Renal pelvis (tissue), 12 donors: ENCODE measurements at places on chromosomes 1 and 21. TPM values are rescaled to one million over a fixed set of nuclear protein-coding genes. Genes with fewer than 3 reads are reported as not detected.

DNA sequence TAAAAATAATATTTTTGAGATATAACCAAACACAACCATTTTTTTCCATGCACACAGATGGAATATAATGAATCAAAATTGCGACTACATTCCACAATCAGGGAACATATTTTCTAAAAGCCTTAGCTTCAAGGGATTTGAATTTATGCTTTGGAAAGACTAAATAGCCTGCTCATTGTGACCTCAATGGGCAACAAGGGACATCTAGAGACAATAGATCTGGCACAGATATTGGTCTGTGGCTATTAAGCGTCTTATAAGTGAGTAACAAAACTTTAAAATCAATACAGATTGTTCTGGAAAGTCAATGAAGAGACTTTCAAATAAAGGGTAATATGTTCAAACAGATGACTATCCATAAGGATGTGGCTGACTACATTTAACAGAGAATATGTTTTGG lies 660.6 kb upstream of the ADGRL4 start:
- no peak for DNase-seq

Gene C1orf115
- polyA plus RNA-seq, result 29.9 TPM

Gene PRDM16
- polyA plus RNA-seq, result 9.6 TPM

DNA sequence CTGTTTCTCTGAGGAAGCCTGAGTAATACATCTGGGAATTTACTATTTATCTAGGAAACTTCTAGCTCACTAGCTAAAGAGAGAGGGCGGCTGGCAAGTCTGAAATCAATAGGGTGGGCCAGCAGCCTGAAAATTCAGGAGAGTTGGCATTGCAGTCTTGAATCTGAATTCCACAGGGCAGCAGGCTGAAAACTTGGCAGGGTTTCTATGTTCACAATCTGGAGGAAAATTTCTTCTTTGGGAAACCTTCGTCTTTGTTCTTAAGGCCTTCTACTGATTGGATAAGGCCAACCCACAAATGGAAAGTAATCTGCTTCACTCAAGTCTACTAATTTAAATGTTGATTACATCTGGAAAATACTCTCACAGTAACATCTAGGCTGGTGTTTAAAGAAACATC lies 101.0 kb upstream of the COG2 start:
- DNase-seq, result no peak

Gene BMP8A
- 0.86 TPM for polyA plus RNA-seq

DNA sequence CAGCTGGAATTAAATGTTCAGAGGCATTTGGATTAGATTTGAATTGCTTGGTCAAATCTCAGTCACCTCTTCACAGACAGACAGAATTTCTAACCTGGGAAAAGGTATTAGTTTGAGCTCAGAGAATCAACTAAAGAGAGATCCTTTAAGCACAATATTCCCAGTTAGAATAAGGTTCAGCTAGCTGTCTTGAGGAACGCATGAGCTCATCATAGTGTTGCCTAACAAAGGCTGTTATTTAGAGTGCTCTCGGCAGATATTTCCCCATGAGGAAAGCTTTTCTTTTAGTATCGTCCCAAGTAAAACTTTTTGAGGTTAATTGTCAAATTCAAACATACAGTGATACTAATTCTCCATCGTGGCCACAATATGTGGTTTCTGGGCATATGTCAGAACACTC lies 269.9 kb downstream of the HLX start:
- DNase-seq, result no peak

Gene CATSPERE
- 1.5 TPM for polyA plus RNA-seq

Gene GATAD2B
- polyA plus RNA-seq, result 38.5 TPM

Gene LRRC7
- 9.9 TPM for polyA plus RNA-seq

DNA sequence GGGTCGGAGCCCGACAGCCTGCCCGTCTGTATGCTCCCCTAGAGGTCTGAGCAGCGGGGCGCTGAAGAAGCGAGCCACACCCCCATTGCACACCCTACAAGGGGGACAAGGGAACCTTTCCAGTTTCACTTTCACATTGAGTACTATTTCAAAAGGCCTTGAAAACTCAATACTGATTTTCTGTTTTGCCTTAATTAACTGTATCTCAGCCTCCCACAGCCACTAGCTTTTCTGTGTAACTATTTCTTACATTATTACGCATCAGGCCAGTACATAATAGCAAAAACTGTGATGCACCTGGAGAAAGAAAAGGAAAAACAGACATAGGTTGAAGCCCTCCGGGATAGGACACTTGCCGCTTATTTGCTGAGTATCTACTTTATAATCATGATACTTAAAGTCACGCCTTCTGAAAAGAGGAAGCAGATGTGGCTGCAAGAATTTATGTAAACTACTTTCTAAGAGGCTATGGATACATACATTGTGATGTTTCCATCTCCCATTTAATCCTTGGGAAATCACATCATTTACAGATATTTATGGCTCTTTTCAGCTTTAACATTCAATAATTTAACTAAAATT lies 1719.5 kb downstream of the MRPL39 start:
- no peak for DNase-seq

Gene ANKRD45
- 4.4 TPM for polyA plus RNA-seq

DNA sequence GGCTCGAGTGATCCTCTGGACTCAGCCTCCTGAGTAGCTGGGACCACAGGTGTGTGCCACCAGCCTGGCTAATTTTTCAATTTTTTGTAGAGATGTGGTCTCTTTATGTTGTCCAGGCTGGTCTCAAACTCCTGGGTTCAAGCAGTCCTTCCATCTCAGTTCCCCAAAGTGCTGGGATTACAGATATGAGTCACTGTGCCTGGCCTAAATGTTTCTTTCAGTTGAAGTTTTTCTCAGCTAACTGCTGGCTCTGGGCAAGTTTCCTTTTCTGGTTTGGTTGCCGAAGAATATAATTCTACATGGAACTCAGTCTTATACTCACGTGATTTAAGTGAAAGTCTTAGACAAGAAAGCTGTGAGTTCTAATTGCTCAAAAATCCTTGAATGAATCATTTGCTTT lies 57.0 kb downstream of the SASS6 start:
- no peak for DNase-seq

GRCh38 chr1:112714313-112715263 lies 544 bp downstream of the PPM1J start:
- DNase-seq, result no peak

DNA sequence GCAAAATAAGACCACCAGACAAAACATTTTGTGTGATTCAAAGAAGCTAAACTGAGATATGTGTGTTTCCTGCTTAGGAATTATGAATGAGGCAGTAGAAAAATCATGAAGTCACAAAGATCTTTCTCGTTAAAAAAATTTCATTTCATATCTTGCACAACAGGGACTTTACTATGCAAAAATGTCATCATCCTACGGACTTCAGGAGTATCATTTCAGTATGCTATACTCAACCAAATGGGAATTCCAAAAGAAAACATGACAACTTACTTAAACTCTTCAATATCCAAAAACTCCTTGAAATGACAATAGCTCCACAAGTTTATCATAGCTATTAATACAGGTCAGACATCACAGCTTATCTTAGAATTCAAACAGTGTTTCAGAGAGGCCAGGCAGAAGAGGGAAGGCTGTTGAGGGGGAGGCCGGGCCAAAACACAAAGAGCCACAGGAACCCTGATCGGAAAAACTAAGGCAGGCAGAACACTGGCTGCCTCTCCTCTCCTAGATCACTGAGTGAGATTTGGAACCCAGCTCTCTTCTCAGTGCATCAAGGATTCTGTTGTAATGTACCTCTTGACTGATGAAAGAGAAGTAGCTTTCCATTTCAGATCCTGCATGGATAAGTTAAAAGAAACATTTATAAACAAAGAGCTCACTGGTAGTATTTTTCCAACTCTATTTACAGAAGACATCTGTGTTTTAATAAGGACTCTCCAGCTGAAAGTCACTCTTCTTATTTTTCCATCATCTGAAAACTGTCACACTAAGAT lies 66.9 kb downstream of the TESK2 start:
- DNase-seq, result no peak

Gene PAX7
- 0.04 TPM for polyA plus RNA-seq

Gene TMEM183A
- 73.3 TPM for polyA plus RNA-seq
